ENCODE measurements at places on chromosomes 6 and 20.
A peak's percentile ranks its signal among the peaks of the same experiment; 100 is the strongest.

DNA sequence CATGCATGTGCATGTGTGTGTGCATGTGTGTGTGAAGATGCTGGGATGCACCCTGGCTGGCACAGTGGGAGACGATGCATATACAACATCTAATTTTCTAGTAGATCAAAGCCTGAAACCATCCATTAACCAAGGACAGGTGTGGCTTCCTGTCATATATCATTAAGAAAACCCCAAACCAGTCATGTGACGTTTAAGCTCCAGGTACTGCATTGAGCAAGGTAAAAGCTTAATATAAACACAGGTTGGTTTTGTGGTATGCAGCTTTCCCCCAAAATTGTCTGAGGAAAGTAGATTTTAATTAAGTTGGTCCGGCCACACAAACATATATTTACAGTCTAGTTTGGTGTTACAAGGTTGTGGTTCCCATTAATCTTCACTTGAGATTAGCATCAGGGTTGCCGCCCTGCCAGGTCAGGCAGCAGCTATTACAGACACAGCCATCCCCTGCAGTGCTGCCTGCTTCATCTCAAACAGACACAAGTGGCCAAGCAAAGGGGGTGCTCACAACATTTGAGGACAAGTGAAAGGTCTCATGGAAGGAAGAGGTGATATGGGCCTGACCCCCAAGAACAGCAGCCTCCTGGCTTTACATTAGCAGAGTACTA lies 48.6 kb upstream of the NAA20 start:
- DNase-seq = no peak

DNA sequence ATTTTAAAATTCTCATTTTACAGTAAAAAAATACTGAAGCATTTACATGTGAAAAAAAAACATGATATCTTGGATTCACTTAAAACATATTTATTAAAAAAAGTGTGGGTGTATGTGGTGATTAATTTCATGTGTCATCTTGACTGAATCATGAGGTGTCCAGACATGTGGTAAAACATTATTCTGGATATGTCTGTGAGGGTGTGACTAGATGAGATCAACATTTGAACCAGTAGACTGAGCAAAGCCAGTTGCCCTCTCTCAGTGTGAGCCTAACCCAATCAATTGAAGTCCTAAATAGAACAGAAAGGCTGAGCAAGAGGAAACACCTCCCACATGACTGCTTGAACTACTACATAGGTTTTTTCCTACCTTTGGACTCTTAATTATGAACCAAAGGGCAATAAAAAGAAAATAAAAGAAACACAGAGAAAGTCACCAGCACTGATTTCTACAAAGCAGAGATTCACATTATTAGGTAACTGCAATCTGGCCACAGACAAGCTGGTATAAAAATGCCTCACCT lies 90.5 kb upstream of the VGLL2 start:
- DNase-seq = no peak

DNA sequence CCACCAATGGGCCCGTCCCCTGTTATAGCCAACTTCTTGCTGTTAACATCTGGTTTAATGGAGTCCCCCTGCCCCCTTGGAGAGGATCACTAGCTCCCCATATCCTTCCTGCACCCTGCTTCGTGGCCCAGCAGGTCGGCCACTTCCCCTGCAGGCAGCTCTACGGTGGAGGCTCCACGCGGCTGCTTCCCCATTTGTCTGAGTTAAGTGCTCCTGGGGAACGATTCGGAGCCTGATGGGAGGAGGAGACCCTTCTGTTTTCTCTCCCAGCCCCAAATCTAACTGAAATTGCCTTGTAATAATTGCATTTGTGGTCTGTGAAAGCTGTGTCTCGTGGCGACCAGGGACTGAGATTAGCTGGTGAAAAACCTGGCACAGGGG lies 74.6 kb downstream of the SULF2 start:
- DNase-seq = no peak

DNA sequence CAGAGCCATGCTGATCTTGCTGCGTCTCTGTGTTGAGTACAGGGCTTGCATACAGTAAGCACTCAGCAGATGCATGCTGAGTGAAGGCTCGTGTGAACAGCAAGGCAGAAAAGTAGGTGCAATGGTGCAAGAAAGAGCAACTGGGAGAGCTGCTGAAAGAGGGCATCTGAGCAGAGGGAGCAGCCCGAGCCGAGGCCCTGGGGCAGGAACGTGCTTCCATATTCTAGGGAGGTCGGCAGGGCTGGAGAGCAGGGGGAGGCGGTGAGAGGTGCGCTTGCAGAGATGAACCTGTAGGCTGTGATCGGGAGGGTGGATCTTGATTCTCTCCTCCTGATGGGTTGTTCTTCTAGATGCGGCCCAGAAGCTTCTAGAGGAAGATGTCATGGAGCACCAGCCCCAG lies 26.4 kb upstream of the STX16 start:
- DNase-seq = no peak

GRCh38 chr6:105184921-105185320 lies 5.1 kb upstream of the POPDC3 start:
- DNase-seq = no peak

DNA sequence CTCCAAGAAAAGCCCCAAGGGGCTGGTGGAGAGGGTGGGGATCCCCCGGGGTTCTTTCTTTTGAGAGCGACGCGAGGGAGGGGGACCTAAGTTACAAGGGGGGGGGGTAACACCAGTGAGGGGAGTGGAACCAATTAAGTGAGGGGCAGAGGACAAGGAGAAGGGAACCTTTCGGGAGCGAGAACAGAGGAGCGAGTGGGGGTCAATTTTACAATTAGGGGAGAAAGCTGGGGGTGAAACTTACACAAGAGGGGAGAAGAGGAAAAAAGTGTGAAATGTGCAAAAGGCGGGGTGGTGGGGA lies 548 bp downstream of the SALL4 start:
- DNase-seq = no peak

- DNase-seq = no peak
Observed at GRCh38 chr6:35669451-35670045, 19.2 kb downstream of the FKBP5 start.

DNA sequence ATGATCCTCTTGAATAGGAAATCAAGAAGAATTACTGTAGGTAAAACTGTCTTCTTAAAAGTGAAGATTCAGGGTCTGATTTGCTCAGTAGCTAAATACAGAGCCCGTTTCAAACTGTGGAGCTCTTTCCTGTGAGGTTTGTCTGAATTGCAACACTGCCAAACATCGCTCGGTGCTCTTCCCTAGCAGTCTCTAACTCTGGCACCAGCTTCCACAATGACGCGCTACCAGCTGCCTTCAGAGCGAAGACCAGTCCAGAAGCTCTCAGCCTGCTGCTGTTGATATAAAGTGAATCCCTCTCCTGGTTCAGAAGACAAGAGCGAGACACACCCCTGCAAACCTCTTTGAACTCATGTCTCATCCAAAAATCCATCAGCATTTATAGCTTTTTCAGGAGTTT lies 447.0 kb downstream of the LMBRD1 start:
- DNase-seq = no peak

GRCh38 chr6:43515808-43516207 lies 918 bp downstream of the YIPF3 start:
- DNase-seq = no peak

- peak; percentile 87 for DNase-seq
Observed at GRCh38 chr6:33314943-33315792, 1.3 kb upstream of the TAPBP start.

DNA sequence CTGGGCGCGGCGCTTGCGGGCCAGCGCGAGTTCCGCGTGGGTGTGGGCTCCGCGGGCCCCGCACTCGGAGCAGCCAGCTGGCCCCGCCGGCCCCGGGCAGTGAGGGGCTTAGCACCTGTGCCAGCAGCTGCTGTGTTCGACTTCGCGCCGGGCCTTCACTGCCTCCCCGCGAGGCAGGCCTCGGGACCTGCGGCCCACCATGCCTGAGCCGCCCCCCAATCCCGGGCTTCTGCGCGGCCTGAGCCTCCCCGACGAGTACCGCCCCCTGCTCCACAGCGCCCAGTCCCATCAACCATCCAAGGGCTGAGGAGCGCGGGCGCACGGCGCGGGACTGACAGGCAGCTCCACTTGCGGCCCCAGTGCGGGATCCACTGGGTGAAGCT lies 36.2 kb downstream of the RIOK1 start:
- DNase-seq = no peak

DNA sequence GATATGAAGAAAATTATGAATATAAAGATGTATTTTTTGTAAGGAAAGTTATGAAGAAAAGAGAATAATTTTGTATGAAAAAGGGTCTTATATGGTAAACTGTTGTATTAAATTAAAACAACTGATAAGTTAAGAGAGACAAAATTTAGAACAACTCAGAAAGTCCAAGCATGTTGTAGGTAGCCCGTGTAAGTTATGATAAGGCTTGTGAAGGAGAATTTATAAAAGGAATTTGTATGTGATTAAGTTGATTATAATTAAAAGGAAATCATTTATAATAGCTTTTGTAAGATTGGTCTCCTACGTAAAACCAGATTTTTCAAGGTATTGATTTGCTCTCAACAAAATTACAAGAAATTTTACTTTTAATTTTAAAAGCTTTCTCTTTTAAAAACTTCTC lies 1579.3 kb downstream of the HACE1 start:
- no peak for DNase-seq

- no peak for DNase-seq
Observed at GRCh38 chr20:18995455-18995854, 181.9 kb downstream of the SCP2D1 start.

DNA sequence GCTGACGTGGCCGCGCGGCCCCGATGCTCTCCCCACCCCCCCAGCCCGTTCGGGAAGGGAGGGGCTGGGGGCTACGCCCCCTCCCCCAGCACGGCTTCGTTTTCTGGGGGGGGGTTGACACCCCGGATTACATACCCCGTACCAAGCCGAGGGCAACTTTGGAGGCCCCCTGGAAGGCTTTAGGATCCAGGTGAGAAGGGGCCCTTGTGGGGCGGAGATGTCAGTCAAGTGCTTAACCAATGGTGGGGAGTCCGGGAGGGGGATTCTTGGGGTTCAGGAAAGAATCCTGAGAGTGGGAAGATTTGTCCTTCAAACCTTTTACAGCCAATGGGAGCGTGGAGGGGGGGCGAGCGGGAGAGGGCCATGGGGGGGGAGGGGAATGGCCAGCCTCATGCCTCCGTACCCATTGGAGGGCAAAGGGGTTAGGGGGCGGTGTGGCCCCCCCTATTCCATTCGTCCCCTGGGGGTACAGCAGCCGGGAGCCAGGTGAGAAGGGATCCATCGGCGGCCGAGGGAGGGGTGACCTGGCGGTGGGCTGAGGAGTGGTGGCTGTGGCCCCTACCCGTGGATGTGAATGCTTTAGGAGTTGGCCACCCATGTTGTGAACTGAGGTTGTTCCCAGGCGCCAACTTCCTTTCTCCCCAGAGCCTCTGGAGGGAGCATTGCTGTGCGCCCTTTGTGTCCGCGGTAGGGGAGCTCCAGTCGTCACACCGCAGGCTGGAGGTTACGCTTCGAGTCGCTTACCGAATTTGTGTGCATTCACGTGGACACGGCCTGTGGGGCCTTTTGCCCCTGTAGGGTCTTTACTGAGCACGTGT lies 682 bp downstream of the BRD2 start:
- peak; percentile 72 for DNase-seq

- DNase-seq = no peak
Observed at GRCh38 chr6:121660277-121660676, 224.8 kb downstream of the GJA1 start.

DNA sequence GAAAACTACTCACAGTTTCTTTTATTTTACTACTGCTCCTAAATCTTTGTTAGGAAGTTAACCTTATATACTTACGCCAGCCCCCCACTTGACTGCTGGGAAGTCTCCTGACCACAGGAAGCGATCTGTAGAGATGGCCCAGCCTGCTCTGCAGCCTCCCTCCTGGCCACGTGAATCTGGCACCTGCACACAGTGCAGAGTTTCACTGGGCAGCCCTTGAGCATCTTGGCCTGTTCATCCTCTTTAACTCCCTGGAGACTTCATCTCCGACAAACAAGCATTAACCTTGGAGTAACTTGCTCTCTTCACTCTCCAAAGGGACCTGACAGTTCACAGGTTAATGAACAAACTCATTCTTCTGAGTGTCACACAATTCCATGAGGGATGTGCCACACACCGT lies 294.1 kb downstream of the BTBD9 start:
- no peak for DNase-seq

DNA sequence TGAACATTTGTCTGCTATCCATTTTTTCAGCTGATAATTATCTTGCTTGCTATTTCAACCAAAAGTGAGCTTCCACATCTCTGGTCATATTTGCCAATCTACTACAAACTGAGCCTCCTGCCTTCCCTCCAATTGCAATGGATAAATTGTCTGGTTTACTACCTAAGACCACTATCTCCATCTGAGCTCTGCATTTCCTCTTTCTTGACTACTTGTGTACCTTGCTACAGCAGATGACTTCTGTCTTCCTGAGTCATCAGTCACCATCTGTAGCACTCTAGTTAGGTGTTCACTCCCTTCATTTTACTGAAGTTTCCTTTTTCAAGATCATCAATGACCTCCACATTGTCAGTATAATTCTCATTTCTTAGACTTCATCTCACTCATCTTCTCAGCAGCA lies 33.5 kb upstream of the PHIP start:
- no peak for DNase-seq

DNA sequence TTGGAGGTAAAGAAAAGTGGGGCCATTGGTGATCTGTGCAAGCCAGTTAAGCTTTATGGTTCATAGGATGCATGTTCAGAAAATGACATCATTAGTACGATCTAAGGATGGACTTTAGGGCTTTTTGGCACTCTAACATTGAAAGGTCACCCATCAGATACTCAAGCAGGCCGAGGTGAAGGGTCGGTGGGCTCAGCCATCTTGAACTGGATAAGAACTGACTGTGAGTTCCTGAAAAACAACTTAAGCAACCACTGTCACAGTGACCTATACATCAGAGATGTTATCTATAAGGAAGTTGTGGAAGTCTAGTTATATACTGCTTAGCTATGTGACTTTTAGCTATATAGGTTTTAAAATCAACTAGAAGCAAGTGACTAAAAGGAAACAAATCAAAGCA lies 13.0 kb upstream of the ITCH start:
- DNase-seq = no peak

- no peak for DNase-seq
Observed at GRCh38 chr6:71412559-71413140, 124.0 kb downstream of the OGFRL1 start.

DNA sequence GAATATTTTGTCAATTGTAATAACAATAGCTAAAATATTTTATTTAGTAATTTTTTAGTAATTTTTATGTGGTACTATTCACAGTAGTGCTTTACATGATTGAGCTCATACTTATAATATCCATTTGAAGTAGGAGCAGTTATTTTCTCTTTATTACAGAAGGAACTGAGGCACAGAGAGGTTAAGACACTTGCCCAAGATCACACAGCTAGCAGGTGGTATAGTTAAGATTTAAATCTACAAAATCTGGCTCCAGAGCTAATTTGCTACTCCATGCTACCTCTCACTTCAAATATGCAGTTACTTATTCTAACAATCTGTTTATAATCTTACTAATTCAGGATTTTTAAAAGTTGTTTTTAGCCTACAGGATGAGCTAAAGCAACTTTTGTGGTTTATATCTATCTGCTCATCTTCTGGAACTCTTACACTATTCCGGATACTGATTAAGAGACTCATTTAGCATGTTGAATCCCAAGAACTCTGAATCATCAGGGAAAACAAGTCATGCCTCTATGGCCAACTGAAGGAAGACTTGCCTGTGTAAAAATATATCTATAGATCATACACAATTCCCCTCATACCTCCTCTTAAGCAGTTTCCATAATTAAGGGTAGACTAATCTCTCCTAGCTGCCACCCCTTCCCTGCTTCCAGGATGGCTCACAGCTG lies 324.2 kb downstream of the UBE3D start:
- DNase-seq = no peak

- no peak for DNase-seq
Observed at GRCh38 chr20:61118429-61119224, 133.4 kb upstream of the CDH4 start.

- DNase-seq = no peak
Observed at GRCh38 chr20:38132156-38132909, 32.7 kb downstream of the TGM2 start.
